ENCODE measurements at places on chromosomes 7 and 10. TPM values are rescaled to one million over a fixed set of nuclear protein-coding genes. Genes with fewer than 3 reads are reported as not detected.

KIAA1549 gene
- 14.4 TPM for polyA plus RNA-seq

TOMM7 gene
- polyA plus RNA-seq: 436 TPM

RBM20 gene
- 7.0 TPM for polyA plus RNA-seq

NRF1 gene
- polyA plus RNA-seq: 22.0 TPM

ITGB8 gene
- polyA plus RNA-seq: 48.0 TPM

SYT15 gene
- 8.3 TPM for polyA plus RNA-seq

Measured in left renal pelvis (tissue), 4 donors.